ENCODE measurements at places on chromosomes 3 and 15.

GRCh38 chr3:166360720-166361119 lies 523.5 kb upstream of the BCHE start:
- DNase-seq = no peak

DNA sequence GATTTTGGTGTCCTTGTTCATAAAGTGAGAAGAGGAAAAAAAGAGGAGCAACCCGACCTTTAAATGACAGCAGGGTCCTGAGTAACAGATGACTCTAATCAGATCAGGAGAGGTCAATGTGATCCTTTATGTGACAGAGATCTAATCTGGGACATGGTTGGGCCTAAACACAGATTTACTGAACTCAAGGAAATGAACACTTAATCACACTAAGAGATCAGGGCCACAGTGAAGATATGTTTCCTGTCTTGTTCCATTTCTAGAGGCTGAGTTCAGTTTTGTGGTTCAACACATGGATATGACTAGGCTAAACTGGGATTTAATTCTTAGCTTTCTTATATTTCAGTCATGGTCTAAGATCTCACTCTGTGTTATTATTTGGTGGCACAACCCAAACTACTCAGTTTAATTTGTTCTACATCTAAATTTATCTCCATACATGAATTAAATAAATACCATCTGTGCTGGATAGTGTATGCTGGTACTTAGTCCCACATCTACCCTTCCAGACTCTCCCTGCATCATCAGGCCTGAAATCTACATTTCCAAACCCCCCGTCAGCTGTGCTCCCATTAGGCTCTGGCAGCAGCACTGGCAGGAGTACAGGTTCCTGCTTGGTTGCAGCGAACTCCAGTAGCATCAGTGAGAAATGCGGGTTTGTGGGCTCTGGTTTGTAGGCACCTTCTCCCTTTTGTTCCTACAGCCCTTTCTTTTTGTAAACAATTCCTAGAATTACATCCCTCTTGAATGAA lies 22.6 kb downstream of the SFMBT1 start:
- DNase-seq = no peak

DNA sequence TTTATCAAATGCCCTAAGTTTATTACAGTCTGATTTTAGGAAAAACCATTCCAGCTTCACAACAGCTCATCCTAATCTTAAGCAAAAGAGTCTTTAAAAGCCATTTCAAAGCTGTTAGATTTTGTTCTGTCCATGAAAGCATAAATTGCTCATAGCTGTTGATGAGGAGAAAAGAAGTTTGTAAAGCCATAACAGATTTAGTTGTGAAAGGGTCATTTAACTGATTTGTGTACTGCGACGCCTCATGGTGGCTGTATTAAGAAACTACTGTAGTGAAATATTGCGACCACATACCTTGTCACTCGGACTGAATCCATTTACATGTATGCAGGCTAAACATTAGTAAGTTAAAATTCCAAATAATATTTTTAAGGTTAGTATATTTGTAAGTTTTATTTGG lies 20.9 kb downstream of the BBX start:
- no peak for DNase-seq

DNA sequence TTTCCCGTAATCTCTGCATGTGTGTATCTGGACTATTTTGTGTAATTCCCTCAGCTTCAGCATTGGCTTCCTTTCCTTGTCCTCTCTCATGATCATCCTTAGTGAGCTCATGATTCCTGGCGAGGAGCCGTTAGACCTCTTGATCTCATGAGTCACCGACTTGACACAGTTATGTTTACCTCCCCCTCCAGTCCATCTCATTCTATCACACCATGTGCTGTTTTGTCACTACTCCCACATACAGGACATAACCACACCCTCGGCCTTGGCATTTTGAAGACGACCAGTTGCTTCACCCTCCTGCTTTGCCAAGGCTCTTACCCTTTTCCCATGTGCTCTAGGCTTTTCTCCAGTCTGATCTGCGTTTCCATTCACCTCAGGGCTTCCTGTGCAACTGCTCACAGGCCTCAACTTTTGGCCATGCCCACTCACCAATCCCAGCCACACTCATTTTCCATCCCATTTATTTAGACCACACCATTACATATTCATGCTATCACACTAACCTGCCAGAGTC lies 41.5 kb downstream of the CP start:
- DNase-seq = peak; percentile 97

GRCh38 chr3:16277471-16277870 lies 12.5 kb downstream of the OXNAD1 start:
- no peak for DNase-seq

DNA sequence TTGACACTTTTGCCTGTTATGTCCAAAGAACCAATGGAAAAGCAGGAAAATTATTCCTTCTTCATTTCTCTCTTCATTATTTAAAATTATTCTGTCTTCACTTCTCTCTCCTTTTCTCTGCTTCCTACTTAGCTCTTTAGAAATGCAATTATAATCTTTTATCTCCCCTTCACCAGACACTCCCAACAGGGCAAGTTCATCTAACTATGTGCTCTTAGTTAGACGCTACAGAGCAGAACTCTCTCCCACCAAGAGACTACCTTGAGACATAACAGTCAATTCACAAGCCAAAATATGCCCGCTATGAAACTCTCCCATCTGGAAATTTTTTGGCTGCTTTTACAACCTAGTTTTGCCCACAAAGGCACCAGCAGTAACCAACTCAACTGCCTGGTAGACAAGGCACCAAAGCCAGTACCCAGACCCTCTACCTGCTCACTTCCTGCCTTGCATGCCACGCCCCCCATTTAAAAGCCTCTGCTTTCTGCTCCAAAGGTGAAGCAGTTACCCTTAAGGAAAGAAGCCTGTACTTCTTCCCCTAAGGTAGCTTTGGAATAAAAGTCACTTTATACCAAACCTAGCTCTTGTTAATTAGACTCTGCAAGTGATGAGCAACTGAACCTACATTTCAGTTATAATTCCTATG lies 28.1 kb downstream of the CCRL2 start:
- DNase-seq = no peak

DNA sequence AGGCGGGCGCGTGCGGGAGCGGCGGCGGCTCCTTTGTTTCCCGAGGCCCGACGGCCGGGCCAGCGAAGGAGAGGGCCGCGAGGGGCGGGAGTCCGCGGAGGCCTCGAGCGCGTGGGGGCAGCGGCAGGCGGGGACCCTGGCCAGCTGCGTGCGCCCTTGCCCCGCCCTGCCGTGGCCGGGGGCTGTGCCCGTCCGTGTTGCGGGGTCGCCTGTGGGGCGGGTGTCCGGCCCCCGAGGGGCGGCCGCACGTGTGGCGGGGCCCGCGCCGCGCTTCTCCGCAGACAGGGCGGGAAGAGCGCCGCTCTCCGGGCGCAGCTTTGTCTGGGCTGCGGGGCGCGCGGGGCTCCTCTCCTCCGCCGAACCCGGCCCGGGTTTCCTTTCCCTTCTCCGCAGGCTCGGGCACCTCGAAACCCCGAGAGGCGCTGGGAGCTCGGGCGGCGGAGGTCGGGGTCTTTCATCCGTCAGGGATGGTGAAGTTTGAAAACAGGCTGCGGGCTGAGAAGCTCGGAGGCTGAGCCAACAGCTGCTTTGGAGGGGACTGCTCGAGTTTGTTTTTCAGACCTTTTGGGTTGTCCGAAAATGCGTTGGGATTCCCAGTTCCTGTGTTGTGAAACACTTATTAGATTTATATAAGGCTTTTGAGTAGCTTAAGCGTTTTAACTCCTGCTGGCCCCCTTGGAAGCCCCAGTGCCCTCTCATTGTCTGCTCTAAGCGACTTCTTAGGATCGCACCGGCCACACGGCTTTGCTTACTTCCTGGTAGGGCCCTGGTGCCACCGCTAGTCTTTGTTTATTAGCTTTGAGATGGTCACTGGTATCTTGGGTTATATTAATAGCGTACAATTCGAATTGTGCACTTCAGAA lies 817 bp downstream of the USP3 start:
- no peak for DNase-seq

GRCh38 chr3:10137178-10137577 lies 4.4 kb upstream of the VHL start:
- DNase-seq = no peak

GRCh38 chr3:121863801-121864200 lies 28.8 kb downstream of the EAF2 start:
- DNase-seq = no peak

DNA sequence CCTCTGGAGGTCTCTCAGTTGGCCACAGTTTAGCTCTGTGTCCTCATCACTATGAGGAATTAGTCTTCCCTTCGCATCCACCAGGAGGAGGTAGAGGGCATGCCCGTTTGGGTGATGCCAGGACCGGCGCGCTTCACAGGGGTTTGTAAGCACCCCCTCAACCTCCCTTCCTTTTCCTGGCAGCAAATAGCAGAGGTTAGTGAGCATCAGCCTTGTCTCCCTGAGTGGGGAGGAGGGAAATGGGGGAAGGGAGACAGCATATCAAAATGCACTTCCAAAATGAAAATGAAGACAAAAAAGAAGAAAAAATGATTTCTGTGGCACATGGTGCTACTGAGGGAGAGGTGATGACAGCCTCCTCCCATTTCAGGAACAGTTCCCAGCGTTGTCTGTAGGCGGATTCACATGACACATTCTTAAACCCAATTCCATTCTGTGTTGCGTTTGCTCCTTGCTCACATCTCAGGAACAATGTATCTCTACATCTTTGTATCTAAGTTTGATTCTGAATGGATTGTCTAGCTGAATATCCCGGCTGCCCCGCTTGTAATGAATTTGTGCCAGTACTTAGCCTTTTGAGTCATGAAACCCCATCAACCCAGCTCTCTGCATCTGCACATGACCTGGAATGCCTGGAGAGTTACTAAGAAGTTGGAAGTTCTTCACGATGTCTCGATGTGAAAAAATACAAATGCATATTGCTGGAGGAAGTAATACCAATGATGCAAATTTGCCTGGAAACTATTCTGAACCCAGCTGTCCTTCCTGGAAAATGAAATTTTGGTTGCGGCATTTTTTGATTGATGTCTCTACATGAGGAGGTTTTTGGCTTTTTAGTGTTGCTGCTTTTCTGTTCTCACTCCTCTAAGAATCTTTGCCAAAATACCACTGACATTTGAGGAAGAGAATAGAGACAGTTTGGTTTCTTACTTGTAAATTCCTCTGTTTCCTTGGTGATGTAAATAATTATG lies 45.2 kb downstream of the TYRO3 start:
- DNase-seq = peak; percentile 47

- DNase-seq = no peak
Measured at GRCh38 chr3:112416391-112417212, 82.7 kb downstream of the BTLA start.

GRCh38 chr3:42130329-42131070 lies 39.3 kb downstream of the TRAK1 start:
- DNase-seq = no peak

- no peak for DNase-seq
Measured at GRCh38 chr15:70566047-70566835, 197.1 kb downstream of the UACA start.

- DNase-seq = no peak
Measured at GRCh38 chr3:126419886-126420786, 25.4 kb downstream of the CFAP100 start.

DNA sequence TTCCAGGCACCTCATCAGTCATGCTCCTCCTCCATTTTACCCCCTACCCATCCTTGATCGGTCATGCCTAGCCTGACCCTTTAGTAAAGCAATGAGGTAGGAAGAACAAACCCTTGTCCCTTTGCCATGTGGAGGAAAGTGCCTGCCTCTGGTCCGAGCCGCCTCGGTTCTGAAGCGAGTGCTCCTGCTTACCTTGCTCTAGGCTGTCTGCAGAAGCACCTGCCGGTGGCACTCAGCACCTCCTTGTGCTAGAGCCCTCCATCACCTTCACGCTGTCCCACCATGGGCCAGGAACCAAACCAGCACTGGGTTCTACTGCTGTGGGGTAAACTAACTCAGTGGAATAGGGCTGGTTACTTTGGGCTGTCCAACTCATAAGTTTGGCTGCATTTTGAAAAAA lies 52.6 kb downstream of the CAPN3 start:
- no peak for DNase-seq

- DNase-seq = no peak
Measured at GRCh38 chr15:64894395-64895056, 17.2 kb upstream of the ANKDD1A start.

GRCh38 chr3:194880940-194881925 lies 195.6 kb downstream of the FAM43A start:
- DNase-seq = no peak

DNA sequence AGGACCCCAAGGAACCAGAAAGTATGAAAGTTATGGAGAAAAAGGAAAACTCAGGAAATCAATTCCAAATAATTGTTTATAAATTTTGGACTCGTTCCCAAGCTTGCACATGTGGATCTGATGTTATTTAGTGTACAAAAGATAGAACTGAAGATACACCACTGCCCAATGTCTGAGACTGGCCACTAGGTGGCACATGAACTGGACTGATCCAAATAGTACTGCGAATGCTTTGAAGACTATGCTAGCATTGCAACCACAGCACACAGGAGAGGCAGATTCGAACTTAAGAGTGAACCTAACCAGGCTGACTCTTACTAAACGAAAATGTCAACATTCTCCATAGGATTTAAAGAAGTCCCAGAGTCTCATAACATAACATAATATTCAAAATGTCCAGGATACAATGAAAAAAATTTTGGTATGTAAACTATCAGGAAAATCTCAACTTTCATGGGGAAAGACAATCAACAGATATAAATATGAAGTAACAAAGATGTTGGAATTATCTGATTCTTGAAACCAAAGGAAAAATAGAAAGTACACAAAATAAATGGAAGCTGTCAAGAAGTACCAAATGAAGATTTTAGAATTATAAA lies 596.7 kb downstream of the FGF12 start:
- no peak for DNase-seq

DNA sequence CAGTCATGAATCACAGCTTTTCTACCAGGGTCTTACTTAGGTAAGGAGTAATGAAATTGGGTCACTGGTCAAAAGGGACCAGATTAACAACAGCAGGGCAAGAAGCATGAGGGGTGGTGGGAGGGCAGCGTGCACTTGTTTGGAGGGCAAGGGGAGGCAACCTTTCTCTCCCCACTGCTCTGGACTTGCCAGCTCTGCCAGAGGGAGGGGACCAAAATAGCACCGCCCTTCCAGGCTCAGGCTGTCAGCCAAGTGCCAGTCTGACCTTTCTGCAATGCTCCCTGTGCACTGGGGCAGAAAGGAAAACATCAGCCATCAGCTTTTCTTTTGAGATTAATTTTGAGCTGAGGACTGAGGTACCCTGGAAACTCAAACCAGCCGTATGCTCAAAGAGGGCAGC lies 4.5 kb upstream of the ULK3 start:
- no peak for DNase-seq

- no peak for DNase-seq
Measured at GRCh38 chr3:139227827-139228226, 116.0 kb upstream of the MRPS22 start.

GRCh38 chr3:118863731-118864322 lies 170.8 kb downstream of the IGSF11 start:
- no peak for DNase-seq

- no peak for DNase-seq
Measured at GRCh38 chr3:13515786-13516759, 32.9 kb upstream of the FBLN2 start.

- DNase-seq = no peak
Measured at GRCh38 chr3:95334461-95334860, 1271.6 kb downstream of the NSUN3 start.

- DNase-seq = no peak
Measured at GRCh38 chr3:71854706-71855105, 69.8 kb upstream of the PROK2 start.

All from AG04449 (cell line).